ENCODE measurements at places on chromosomes 13 and 19.

GRCh38 chr13:111965466-111966214 lies 101.3 kb upstream of the SOX1 start:
- DNase-seq: no peak

GRCh38 chr13:46354156-46355087 lies 32.6 kb downstream of the RUBCNL start:
- DNase-seq: no peak

DNA sequence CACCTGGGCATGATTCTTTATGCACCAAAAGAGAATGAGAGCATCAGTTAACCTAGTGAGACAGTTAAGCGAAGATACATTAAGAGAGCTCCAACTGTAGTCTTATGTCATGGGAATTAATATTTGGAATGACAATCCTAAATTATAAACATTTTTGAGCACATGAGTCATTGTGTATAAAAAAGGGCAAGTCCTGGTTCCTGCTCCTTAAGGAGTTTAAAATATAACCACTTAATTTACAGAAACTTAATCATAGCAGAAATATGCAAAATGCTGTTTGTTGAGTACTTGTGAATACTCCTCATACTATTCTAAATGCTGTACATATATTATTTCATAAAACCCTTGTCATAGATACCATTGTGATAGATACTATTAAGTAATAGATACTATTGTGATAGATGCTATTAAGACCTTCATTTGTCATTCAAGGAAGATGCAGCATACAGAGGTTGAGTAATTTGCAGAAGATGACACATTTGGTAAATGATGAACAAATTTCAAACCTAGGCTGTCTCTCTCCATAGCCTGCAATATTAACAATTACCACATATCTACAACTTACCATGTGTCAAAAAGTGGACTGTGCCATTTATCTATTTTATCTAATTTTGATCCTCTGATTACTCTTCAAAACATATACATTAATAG lies 301.0 kb downstream of the TBC1D4 start:
- no peak for DNase-seq

GRCh38 chr19:41366089-41366488 lies 2.1 kb upstream of the B9D2 start:
- no peak for DNase-seq

- no peak for DNase-seq
Measured at GRCh38 chr19:1237027-1237659, 662 bp downstream of the CBARP start.

Measured in type B pancreatic cell (in vitro differentiated cells).